T-helper 1 cell treated with Interleukin-12 subunit alpha and Interleukin-12 subunit beta and Interleukin-4 antibody, amounts not matched to agents 30 ng/mL and 1 ng/mL, for 36 hours (primary cell): ENCODE measurements at places on chromosomes 2 and 18. TPM values are rescaled to one million over a fixed set of nuclear protein-coding genes. Genes with fewer than 3 reads are reported as not detected.

The CCDC85A gene
- not detected in 2 replicates for total RNA-seq

The OTOF gene
- 13.9 and 14.4 TPM in 2 replicates for total RNA-seq

The OSR1 gene
- not detected in 2 replicates for total RNA-seq

The UGT1A1 gene
- not detected in 2 replicates for total RNA-seq

The MOGAT1 gene
- not detected in 2 replicates for total RNA-seq

The SOWAHC gene
- total RNA-seq, result 0.17 and 0.29 TPM in 2 replicates

The SERPINB4 gene
- not detected in 2 replicates for total RNA-seq

The CROCC2 gene
- total RNA-seq, result not detected in 2 replicates

The TXNDC2 gene
- total RNA-seq, result not detected in 2 replicates

The GTF3C2 gene
- total RNA-seq, result 70.0 and 77.4 TPM in 2 replicates

The UGT1A10 gene
- total RNA-seq, result not detected in 2 replicates

The CDH7 gene
- total RNA-seq, result not detected in 2 replicates

The DNAH7 gene
- 0.05 TPM in 1 of 2 replicates, not detected in the other for total RNA-seq

The PRSS56 gene
- total RNA-seq, result not detected in 2 replicates

The PSTPIP2 gene
- 13.8 and 14.2 TPM in 2 replicates for total RNA-seq

The FAM124B gene
- 0.39 and 0.42 TPM in 2 replicates for total RNA-seq

The ALLC gene
- not detected in 2 replicates for total RNA-seq

The DPYSL5 gene
- 0.05 and 0.10 TPM in 2 replicates for total RNA-seq

The MTCL1 gene
- 0.42 and 0.56 TPM in 2 replicates for total RNA-seq

The DSG1 gene
- not detected in 2 replicates for total RNA-seq

The ALKAL2 gene
- 0.68 and 1.1 TPM in 2 replicates for total RNA-seq

The LRRTM4 gene
- total RNA-seq, result not detected in 2 replicates
